ENCODE measurements at places on chromosomes 4 and X.

DNA sequence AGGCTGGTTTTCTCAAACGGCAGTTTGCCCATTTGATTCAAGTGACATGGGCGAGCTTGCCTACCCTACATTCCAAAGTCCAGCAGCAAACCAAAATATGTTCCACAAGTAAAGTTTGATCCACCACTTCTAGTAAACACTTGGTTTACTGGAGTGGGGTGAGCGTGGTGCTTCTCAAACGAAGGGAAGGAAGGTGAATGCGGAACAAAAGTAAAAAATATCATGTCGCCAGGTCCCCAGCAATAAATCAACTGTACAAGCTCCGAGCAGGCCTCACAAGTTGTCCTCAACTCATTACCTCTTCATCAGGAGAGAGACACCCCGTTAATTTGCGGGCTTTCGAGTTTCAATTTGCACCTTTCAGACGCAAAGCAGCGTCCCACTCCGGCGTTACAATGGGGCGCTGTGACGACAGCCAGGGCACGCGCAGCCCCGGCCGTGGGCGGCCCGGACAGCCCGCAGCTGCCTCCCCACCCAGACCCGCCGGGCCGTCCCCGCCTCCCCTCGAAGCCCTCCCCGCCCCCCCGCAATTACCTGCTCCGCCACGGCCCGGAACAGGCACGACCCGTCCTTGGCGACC is 1.0 kb downstream of the OTUD4 start:
- no peak for DNase-seq

GRCh38 chr4:63787326-63787725 is 621.9 kb downstream of the TECRL start:
- no peak for DNase-seq

- DNase-seq = no peak
Observed at GRCh38 chr4:3431446-3431993, 10.2 kb upstream of the HGFAC start.

DNA sequence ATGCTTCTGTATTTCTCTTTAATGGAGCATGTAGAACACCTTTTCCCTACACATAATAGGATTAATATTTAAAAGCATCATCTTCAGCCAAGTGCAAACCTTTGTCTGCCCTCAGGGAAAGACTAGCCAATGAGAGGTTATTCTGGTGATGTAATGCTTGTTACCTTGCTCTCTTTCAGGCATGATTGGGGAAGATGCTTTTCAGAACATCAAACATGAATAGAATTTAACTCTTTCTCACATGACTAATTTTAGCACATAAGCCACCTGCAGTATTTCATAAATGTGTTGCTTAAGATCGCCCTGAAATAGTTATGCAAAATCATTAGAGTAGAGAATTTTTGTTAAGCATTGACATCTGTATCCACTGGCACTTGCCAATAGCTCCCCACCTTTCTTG is 10.7 kb upstream of the EPGN start:
- no peak for DNase-seq

DNA sequence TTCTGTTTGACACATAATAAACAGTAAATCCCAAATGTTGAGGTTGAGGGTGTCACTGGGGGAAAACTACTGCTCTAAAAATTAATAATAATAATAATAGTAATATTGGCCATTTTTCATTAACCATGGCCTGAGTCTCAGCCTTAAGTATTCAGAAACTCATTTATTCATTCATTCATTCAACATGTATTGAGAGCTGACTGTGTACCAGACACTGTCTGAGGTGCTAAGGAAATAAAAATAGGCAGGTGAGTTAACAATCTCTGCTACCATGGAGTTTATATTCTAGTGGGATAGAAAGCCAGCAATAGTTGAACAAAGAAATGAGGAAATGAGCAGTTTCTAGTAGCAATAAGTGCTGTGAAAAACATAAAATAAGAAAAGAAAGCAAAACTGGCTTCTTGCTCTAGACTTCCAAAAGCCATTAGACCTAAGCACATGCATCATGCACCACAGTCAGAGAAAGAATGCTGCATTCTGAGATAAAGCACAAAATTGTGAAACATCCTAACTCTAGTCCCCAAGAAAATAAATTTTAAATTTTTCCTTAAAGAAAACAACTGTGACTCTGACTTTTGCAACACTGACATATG is 278.7 kb downstream of the RCHY1 start:
- DNase-seq = no peak

GRCh38 chr4:83905952-83906351 is 370.0 kb downstream of the GPAT3 start:
- DNase-seq = no peak

- DNase-seq = no peak
Observed at GRCh38 chr4:46550471-46550870, 160.5 kb upstream of the GABRA2 start.

Data from KG1 (cell line).